ENCODE measurements at places on chromosomes 1 and 21.

GRCh38 chr1:16133007-16133961, 22.6 kb downstream of the EPHA2 start:
- no peak for DNase-seq

GRCh38 chr1:96840396-96840795, 118.8 kb downstream of the PTBP2 start:
- no peak for DNase-seq

- no peak for DNase-seq
Measured at GRCh38 chr1:64877151-64877550, 89.2 kb downstream of the JAK1 start.

DNA sequence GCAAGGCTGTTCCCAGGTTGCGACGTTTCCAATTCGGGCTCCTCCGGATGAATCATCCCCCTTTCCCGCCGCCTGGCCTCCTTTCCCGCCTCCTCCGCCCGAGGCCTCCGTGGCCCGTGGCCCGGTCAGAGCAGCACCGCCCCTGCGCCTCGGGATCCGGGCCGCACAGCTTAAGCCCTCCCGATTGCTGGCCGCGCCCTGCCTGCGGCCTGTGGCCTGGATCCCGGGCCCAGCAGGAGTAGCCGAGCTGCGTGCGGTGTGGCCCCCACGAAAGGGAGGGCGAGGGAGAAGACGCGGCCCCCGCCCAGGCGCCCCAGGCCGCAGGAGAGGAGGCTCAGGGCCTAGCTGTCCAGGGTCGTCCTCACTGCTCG, 1.0 kb downstream of the TMEM200B start:
- no peak for DNase-seq

DNA sequence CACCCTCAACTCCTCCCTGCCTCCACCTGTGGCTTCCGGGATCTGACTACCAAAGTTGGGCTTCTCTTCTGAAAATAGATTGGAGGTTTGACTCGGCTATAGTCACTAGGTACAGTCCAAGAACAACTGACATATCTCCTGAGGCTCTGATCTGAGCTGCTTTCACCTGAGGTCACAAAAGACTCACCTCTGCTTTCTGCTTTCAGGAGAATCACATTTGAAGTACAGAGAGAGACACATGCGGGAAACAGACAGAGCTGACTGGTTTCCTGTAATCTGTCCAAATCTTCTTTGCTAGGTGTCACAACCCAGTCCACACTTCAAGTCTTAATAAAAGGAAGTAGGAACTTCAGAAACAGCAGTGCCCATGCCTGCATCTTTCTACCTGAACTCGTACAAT, 245.4 kb upstream of the CHRM3 start:
- DNase-seq, result no peak

GRCh38 chr1:18956193-18957135, at the start of gene IFFO2:
TSS of gene IFFO2 (minus strand) at chr1:18956676. CDS start at chr1:18956332, 344 bp downstream.
- peak; percentile 87 for DNase-seq

- no peak for DNase-seq
Measured at GRCh38 chr1:96095849-96096612, 625.6 kb upstream of the PTBP2 start.

GRCh38 chr1:115794976-115795639, 26.6 kb upstream of the CASQ2 start:
- no peak for DNase-seq

DNA sequence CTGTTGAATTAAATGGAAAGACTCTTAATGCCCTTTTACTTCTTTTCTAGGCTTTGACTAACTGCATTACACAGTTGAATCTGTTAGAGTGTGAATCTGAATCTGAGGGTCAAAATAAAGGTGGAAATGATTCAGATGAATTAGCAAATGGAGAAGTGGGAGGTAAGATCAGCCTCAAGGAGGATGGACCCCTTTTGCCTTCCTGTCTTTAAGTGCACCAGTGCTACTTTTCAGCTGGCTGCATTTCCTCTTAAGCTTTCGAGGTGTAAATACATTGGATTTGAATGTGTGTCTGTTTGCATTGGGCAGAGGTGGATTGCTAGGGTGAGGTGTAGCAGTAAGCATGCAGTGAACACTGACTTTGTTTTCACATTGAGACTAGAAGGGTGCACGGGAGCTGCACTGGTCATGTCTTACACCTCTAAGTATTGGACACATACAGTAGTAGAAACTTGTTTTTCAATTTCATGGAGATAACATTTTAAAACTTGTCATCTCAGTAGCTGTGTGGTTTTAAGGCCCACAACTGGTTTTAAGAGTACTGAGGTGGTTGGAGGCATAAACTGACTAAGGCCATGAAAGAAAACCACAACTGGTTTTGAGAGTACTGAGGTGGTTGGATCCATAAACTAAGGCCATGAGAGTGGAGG, 35.4 kb downstream of the MIA3 start:
- no peak for DNase-seq

Data from urinary bladder (tissue), 4 donors.